NCI-H1436 treated with DMSO at 0.1 percent for 48 hours (cell line): ENCODE measurements at places on chromosomes 3 and 15.

GRCh38 chr3:108899530-108899929 lies 54.1 kb downstream of the GUCA1C start:
- DNase-seq, result no peak

DNA sequence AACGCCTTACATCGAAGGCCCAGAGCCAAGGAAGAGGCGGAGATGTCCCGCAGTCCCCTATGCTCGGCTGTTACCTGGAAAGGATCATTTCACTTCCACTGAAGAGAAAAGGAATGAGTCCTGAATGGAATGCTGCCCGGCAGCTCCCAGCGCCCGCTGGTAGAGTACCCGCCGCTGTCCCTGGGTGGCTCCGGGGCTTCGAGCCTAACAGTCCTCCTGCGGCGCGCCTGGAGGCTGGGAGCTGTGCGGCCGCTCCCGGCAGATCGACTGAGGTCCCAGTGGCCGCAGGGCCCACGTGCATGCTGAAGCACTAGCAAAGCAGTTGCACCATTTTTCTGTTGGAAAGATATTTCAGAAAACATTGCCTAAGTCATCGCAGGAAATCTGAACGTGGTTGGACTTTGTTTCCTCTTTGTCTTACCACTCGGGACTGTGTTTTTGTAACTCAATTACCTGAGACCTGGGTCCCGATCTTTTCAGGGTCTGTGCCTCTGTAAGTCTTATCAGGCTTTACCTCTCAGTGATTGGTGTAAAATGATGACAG lies 984 bp downstream of the RNU6-1 start:
- DNase-seq, result no peak

- DNase-seq, result no peak
Observed at GRCh38 chr3:52856666-52857065, 21.8 kb upstream of the MUSTN1 start.

- no peak for DNase-seq
Observed at GRCh38 chr15:66481107-66481856, 16.3 kb downstream of the SNAPC5 start.

DNA sequence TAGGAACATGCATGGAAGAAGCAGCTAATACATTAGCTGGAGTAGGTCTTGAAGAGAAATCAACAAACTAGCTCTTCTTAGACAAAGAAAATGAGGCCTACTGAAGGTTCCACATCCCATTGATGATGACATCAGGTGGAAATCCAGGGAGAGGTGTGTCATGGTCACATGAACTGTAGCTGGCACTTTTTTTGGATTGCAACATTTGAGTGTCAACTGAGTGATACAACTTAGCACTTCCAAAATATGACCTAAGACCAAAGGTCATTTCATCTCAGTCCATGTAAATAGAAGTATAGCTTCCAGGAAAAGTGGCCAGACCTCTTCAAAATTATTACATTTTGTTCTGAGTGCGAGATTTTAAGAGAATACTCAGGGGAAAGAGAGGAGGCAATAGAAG lies 117.2 kb upstream of the MEIS2 start:
- DNase-seq, result no peak

DNA sequence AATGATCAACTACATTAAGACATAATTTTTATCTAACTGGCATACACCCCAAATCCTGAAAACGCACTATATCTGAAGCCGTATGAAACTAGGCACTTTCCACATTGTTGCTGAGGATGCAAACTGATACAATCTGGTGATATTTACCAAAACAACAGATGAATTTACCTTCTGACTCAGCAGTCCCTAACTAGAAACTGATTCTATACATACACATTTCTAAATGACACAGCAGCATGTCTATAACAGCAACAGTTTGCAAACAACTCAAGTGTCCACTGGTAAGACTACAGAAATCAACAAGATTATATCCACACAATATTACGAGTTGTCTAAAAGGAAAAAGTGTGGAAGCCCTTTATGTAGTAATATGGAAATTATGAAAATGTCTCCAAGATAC lies 22.9 kb downstream of the SECISBP2L start:
- no peak for DNase-seq

- no peak for DNase-seq
Observed at GRCh38 chr3:87313641-87314040, 37.3 kb upstream of the POU1F1 start.

- DNase-seq, result no peak
Observed at GRCh38 chr15:91192690-91193377, 92.8 kb downstream of the SV2B start.

DNA sequence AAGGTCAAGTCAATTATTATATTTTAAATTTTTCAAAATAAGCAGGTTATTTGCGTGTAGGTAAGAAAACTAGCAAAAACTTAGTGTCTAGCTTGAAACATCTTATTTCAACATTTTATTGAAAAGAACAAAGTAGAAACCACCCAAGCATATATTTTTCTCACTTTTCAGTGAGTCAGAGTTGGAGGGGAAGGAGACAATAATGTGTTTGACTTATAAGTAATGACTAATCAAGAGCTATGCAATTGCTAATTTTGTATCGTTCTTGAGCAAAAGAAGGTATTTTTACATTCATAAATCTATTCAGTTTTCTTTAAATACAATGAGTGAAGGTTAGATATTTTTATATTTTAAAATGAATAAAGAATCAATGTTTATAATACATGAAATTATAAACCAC lies 54.4 kb upstream of the P2RY1 start:
- DNase-seq, result no peak

GRCh38 chr3:49855662-49856061 lies 702 bp downstream of the TRAIP start:
- DNase-seq, result no peak

- no peak for DNase-seq
Observed at GRCh38 chr3:196941729-196942225, 551 bp downstream of the NCBP2 start.

DNA sequence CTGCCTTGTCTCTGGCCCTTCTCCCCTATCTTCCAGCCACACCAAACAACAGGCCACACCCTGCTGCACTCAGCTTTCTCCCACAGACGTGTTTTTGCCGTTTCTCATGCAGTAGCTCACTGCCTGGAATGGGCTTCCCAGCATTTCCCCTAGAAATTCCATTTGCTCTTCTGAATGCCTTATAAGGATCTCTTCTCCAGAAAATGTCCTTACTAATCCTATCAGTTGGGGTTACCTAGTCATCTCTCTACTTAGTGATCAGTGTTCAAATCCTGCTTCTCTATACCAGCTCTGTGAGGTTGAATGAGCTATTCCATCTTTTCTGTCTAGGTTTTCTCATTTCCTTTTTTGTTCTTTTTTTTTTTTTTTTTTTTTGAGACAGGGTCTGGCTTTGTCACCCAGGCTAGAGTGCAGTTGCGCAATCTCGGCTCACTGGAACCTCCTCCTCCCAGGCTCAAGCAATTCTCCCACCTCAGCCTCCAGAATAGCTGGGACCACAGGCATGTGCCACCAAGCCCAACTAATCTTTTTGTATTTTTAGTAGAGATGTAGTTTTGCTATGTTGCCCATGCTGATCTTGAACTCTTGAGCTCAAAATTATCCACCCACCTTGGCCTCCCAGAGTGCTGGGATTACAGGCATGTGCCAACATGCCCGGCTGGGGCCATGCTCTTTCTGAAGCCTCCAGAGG lies 98.2 kb upstream of the CHD2 start:
- no peak for DNase-seq

DNA sequence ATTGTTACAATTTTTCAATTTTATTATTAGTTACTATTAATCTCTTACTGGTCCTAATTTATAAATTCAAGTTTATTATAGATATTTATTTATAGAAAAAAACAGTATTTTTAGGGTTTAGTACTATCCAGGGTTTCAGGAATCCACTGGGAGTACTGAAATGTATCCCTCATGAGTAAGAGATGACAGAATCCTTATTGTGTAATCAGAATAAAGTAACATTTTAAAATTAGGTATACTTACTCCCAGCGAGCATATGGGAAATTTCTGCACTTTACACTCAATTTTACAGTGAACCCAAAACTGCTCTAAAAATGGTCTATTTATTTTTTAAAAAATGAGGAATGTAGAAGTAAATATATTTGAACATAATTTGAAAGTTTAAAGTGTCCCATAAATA lies 202.7 kb downstream of the CGGBP1 start:
- DNase-seq, result no peak

DNA sequence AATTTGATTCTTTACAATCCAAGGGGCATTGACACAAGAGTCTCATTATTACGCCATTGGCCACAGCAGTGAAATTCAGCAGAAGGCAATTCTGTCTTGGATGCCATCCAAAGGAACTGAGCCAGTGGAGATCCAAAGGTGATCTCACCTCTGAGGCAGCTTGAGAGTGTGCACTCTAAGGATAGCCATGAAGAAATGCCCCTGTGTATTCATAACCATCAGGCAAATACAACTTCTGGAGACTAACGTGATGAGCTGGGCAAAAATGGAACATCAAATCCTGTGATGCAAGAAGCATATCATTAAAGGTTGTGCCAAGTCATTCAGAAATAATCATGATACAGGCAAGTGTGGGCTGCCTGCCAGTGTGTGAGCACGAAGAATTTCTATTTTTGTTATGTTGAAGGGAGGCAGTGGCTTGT lies 41.4 kb downstream of the ROBO2 start:
- no peak for DNase-seq

DNA sequence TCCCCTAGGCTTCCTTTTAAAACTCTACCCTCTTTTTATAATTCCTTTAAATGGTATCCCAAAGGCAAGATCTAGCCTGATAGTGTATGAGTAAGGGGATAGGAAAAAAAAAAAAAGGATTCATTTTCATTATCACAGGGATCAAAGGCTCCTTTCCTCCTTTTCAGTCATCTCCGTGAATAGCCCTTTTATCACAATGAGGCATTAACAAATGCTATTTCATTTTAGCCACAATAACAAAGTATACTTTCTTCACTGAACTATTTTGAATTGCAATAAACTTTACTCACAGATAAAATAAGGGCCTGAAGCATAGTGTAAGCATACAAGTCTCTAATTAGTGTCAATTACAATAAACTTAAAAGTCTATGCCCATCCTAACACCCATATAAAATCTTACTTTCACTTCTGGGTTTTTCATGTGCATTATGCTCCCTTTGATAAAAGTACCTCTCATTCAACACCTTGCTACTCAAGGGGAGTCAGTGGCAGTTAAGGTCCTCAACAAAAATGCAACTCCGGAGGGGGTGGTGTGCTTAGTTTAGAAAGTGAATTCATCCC lies 8.6 kb downstream of the HIGD1A start:
- DNase-seq, result no peak

DNA sequence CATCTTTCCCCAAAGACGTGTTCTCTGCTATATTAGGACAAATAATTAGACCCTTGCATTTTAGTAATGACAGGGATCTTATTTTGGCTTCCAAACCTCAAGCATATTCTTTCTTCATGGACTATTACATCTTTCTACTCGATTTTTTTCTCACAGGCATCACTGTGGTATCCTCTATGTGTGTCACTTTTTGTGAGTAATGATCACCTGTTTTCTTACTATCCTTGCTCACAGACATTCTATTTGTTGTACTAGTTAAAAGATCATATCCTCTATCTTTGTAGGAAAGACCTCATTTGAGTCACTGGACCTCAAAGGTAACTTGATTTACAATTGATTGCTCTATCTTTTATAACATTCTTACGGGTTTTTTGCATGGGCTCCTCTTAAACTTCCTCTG lies 6.8 kb downstream of the C3orf80 start:
- DNase-seq, result no peak

DNA sequence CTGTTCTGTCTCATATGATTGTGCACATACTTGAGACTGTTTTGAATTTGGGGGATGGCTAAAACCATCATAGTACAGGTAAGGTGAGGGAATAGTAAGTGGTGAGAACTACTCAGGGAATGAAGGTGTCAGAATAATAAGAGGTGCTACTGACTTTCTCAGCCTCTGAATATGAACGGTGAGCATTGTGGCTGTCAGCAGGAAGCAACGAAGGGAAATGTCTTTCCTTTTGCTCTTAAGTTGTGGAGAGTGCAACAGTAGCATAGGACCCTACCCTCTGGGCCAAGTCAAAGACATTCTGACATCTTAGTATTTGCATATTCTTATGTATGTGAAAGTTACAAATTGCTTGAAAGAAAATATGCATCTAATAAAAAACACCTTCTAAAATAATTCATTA lies 5.1 kb downstream of the CCR5 start:
- DNase-seq, result no peak

- DNase-seq, result no peak
Observed at GRCh38 chr3:156812521-156813335, 13.4 kb upstream of the LEKR1 start.

- DNase-seq, result no peak
Observed at GRCh38 chr3:194806991-194807630, 121.4 kb downstream of the FAM43A start.

DNA sequence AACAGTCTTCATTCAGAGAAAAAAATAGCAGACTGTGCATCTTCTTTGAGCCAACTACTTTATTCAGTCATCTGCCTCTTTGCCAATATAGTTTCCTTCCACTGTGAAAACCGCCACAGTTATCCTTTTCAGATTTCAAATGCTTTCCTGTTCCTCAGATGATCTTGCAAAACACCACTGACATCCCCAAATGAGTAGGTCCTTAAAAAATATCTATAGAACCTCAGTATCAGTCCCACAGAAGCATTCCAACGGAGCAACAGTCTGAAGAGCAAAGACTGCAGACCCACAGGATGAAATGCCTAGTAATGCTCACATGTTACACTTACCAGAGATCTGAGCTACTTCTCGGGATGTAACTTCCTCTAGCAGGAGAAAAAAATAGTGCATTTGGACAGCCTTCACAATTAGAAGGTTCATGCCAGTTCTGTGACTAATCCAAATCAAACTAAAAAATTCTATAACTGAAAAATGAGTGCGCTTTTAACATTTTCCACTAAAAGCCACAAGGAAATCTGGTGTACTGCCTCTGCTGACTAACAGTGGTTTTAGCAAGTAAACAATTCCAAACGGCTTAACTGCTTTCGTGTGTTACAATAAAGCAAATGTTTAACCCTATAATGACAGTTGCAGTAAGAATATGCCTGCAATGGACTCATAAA lies at the start of gene ANKRD28:
Gene ANKRD28, minus strand, starts transcription at position 338 of the 662 bp plus-strand sequence. CDS start 1,458 bp downstream, outside the sequence.
- no peak for DNase-seq

DNA sequence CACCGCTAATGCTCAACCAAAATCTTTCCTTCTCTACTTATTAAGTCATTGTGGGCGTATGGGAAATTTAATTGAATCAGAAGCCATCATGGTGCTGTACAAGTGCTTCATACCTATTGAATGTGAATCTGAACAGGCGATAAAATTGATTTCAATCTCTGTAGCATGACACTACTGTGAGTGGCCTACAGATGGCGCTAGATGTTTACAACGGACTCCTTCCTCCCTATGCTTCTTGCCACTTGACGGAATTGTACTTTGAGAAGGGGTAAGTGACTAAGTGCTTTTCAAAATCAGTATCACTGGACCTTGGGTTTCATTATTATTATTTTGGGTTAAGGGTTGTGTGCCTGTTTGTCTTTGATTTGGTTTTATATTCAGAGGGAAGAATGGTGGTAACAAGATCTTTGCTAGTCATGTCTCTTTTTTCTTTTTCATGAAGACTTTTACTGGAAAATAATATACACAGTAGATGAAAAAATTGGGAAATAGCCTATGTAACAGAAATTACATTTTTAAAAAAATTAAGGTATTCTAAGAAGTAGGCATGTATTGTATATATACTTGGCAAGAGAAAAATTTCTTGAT lies 35.4 kb downstream of the ACP3 start:
- DNase-seq, result peak; percentile 63
